ENCODE measurements at places on chromosomes 2 and 18.

GRCh38 chr2:222305516-222306392 lies 7.0 kb upstream of the PAX3 start:
- DNase-seq: no peak

- no peak for DNase-seq
Measured at GRCh38 chr18:11147371-11147951, 1.9 kb downstream of the PIEZO2 start.

- no peak for DNase-seq
Measured at GRCh38 chr2:23510471-23510870, 125.5 kb downstream of the KLHL29 start.

GRCh38 chr2:239647052-239647819 lies 246.4 kb upstream of the HDAC4 start:
- no peak for DNase-seq

DNA sequence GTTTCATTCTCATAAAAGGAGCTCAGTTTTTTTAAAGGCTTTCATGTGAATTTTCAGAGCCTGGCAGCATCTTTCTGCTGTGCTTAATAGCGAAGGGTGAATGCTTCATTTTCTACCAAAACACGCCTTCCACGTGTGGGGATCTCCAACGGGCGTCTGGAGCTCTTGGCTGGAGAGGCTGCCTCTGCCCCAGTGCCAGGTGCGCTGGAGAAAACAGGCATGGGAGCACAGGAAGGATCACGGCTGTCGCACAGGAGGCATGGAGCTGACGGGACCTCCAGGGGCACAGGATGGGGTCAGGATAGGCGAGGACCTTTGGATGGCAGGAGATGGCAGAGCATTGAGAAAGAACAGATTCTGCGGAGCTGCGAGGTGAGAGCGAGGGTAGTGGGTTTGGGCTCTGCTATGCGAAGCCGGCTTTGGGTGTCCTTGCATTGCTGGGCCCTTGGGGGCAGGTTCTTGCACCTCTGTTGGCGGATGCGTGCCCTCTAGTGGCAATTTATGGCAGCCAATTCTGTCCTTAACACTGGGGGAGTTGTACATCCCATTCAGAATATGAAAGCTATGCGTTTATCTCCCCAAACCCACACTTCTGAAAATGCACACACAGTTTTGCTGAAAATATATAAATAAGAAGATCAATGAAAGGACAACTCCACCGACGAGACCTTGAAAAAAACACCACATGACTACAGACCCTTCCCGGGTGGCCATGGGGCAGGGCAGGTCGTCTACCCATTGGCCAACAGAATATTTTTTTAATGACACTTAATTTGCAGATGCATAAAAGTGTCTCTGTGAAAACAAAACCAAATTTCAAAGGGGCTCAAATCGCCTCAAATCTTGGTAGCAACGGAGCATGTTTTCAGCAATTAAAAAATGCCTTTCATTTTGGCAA lies 90.4 kb upstream of the SLC35G4 start:
- no peak for DNase-seq

DNA sequence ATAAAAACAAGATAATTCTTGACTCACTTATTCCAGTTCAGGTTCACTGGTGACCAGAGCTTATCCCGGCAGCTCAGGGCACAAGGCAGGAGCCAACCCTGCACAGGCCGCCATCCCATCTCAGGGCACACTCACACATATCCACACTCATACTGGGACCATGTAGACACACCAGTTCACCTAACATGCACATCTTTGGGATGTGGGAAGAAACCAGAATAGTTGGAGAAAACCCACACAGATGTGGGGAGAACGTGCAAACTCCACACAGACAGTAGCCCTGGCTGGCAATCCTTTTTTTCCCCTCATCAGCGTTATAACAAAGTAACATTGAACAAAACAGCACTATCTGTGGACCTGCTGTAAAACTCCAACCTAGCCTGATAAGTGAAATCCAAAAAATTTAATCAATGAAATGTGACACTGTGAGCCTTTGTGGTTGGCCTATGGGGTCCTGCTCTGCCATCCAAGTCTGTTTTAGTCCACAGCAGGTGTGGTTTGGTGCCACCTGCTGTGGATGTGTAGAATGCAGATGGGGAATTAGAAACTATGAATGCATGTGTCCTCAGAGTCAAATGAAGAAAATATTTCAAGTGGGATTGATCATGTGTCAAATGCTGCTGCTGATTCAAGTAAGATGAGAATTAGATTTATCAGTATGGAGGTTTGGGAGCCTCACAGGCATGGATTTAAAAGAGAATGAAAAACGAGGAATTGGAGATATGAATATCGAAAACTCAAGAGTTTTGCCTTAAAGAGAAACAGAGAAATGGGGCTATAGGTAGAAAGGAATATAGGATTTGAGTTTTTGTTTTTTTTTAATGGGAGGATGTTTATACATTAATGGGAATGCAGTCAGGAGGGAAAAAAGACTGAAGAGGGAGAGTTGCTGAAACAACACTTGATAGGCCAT lies 47.0 kb downstream of the UGP2 start:
- no peak for DNase-seq

- DNase-seq: no peak
Measured at GRCh38 chr2:48089644-48090043, 183.3 kb upstream of the FBXO11 start.
